ENCODE measurements at places on chromosomes 16 and 17.

DNA sequence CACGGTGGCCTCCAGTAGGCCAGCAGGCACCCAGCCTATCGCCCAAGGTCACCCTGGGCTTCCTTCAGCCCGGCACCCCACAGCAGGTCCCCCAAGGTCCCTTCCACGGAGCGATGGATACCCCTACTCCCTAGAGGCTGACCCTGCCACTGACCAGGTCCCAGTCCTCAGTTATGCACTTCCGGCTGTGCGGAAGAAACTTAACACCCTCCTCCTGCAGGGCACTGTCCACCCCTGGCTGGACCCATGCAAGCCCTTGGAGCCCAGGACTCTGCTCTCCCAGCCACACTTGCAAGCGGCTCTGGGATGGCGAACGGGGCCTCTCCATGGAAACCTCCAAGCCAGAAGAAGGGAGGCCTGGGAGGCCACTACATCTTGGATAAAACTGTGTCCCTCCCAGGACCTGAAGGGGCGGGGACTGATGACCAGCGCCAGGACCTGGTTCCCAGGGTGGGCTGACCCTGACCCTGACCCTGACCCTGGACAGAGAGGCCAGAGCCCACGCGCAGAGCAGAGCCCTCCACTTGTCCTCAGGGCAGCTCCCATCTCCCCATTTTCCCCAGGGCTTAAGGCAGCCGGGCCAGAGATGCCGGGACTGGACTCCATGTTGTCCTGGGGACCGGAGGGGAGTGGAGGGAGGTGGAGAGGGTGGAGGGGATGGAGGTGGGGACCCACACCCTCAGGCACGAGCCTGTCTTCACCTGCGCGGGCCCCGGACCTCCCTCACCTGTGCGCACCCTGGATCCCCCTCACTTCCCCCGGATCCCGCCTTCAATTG is 734 bp downstream of the CEP131 start:
- DNase-seq, result no peak

GRCh38 chr17:2271985-2272702 is 31.4 kb downstream of the SMG6 start:
- no peak for DNase-seq

DNA sequence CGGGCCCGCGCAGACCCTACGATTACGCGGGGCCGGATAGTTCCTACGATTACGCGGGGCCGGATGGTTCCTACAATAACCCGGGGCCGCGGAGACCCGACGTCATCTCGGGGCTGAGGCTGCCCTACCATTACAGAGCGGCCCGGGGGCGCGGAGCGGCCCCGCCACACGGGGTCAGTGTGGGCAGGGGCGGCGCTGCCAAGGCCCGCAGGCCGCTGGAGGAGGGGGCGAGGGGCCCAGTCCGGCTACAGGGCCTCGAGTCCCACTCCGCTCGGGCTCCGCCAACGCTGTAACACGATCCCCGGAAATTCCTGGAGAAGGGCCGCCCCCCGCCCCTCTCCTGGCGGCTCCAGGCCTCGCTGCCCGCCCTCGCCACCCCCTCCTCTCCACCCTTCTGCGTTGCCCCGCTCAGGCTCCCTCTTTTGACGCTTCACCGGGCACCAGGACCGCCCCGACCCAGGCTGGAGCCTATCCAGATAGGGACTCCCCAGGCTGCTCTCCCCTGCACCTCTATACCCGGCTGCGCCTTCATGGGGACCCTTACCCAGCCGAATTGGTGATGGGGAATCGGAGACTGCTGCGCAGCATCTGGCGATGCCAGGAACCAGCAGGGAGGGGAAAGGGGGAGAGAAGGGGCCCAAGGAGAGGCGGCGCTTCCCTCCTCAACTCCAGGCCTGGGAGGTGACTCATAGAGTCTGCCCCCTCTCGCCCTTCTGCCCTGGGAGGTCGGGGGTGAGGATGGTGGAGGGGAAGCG is at the start of gene RAB34:
Gene RAB34 (minus strand): TSS at position 291 of the 755 bp plus-strand sequence. CDS start 602 bp downstream, outside the sequence.
- peak; percentile 16 for DNase-seq

DNA sequence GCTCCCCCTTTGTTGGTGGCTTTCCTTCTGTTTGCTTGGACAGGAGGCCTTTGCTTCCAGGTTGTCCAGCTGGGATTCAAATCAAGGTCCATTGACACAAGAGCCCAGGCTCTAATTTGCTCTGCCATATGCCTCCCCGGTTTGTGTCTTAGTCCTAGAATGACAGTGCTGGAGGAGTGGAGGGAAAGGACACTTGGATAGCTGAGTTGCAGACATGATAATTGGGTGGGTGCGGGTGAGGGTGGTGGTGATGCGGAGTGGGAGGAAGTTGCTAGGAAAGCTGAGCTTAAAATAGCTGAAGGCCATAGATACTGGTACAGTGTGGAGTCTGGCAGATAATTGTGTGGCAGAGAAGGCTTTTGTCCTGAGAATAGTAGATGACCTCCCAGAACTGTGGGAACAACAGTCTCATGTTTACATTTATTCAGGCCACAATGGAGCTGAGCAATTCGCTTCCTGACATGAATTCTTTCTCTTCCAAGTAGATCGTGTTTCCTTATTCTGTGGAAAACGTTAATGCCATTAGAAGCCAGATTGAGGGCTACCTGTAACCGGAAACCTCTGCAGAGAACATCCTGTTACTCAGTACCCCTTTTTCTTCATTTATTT is 23.8 kb downstream of the SEC14L1 start:
- DNase-seq, result no peak

GRCh38 chr16:78034530-78034929 is 12.2 kb downstream of the CLEC3A start:
- DNase-seq, result no peak

DNA sequence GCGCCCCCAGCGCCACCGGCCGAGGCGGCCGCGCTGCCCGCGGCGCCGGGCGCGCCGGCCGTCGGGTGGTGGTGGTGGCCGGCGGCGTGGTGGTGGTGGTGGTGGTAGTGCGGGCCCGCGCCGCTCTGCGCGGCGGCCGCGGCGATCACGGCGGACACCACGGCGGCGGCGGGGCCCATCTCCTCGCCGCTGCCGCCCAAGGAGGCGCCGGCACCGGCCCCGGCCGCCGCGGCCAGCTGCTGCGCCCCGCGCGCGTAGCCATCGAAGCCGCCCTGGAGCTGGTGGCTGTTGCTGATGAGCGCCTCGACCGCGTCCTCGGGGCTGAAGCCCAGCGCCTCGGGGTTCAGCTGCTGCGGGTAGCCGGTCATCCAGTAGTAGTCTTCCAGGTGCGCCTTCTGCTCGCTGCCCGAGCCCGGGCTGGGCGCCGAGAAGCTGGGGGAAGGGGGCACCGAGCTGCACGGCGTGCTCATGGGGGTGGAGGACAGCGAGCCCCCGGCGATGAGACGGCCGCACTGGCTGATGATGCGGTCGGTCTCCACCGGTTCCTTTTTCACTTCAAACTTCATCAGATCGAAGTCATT is 1.2 kb downstream of the MAF start:
- no peak for DNase-seq

- DNase-seq, result no peak
Observed at GRCh38 chr17:20948984-20949777, 93.6 kb downstream of the USP22 start.

- DNase-seq, result no peak
Observed at GRCh38 chr17:82050761-82051641, 610 bp downstream of the RFNG start.

DNA sequence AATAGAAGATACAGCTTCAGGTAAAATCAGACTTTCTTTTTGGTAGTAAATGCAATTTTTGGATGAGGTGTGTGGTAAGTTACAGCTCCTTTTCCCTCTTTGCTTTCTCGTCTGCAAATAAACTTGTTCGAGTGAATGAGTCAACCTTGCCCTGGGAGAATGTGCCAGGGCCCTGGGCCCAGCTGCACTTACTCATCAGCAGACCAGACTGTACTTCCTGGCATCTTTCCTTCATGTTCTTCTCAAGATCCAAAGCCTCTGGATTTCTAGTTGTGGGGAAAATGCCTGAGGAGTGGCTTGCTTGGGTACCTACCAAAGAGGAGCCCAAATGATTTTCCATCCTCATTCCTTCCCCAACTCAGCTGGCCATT is 5.4 kb upstream of the G6PC1 start:
- DNase-seq, result no peak

DNA sequence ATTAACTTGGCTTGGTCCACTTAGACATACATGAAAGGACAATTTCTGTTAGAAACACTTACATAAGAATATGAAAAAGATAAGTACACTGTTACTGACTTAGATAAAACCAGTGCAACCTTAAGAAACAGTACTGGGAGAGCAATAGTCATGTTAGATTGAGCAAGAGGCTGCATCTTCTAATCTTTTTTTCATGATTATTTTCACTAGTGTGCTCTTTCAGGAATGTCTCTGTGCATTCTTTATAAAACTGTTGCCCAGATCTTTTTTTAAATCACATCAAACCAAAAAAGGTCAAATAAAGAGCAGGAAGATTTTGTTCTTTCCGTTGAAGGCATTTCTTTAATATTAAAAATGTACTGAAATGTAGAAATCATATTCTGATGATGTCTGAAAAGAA is 100.7 kb upstream of the AXIN2 start:
- no peak for DNase-seq

DNA sequence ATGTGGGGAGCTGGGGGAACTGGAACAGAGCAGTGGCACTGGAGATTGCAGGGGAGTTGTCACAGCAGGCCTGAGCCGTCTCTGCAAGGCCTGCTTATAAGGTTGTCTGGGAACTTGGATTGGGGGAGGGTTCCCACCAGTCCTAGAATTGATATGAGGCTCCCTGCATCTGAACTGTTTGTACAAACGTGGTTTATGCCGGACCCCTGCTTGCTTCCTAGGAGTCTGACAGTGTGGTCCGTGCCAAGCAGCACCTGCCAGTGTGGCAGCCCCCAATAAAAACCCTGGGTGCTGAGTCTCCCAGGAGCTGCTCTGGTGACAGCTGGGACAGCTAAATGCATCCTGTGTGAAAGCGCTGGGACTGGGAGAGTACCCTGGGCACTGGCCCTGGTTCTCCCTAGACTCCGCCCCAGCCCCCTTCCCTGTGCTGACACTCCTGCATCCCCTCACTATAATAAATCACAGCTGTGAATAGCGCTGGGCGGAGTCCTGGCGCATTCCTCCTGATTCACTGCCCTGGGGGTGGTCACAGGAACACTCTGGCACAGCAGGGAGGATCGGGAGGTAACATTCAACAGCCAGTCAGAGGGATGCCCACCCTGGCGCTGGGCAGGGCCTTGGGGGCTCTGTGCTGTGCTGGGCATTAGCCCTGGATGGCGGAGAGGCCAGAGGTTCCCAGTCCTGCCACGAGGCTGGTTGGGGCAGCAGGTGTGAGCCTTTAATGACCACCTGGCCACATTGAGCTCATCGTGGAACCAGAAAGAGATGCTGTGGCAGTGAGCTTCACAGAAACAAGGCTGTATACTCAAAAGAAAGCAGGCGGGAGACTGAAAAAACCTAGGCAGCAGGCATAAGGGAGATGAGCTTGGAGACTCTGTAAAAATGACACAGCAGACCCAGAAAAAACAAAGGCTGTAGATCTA is 45.6 kb downstream of the RMI2 start:
- no peak for DNase-seq

GRCh38 chr17:70086516-70086915 is 11.5 kb downstream of the KCNJ16 start:
- DNase-seq, result no peak

DNA sequence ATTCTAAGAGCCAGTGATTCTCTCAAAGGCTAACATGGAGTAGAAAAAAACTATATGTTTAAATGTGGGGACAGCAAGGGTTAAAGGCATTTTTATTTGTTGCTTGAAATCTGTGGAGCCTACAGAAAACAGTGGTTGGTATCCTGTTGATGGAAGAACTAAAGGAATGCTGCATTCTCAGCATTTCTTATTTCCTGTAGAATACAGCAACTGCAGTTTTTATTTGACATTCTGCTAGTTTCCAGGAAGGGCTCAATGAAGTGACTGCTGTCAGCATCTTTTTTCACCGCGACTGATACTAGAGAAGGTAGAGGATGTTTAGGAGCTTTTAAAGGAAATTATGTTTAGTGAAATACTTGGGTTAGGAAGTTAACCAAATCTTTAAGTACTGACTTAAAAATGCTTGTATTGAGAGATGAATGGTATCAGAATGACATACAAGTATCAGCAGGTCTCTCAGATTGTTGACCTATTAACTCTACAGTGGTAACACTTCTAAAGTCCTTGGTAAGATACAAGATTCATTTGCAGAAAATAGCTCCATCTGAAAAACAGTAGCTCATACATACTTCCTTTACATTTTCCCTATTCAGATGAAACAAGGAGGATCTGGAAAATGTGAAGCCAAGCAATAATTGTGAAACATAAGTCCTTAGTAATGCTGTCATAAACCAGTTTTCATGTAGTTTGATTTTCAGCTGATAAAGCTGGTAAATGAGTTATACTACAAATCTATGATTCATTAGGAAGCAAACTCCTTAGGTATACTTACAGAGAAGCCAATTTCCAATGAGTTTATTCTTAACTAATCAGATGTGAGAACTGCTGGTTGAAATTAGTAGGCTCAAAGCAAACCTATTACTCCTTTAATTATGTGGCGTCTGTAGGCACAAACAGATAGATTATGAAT is 15.2 kb downstream of the CLTC start:
- DNase-seq, result no peak

DNA sequence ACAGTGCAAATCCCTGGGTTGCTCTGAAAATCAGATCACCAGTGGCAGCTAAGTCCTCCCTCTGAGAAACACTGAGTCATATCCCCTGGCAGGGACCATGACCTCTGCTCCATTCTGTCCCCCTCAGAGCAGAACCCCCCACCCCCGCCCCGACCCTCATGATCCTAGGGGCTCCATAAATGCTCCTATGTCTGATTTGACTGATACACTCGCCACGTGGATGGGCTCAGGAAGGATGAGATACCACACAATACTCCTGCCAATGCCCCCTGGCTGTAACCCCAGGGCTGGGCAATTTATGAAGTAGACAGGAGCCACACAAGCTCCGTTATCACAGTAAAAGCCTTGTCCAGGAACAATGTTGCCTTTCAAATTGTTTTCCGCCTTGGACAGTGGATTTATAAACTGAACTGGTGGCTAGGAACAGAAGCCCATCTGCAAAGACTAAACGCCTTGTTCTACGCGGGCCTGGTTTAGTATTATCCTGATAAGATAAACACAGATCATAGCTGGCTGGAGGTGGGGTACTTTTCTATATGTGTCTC is 394.8 kb downstream of the SLC39A11 start:
- DNase-seq, result no peak

- DNase-seq, result no peak
Observed at GRCh38 chr17:33071656-33072055, 80.0 kb downstream of the SPACA3 start.

- DNase-seq, result no peak
Observed at GRCh38 chr17:7927596-7927995, 2.1 kb downstream of the KCNAB3 start.

Data from activated CD4-positive, CD25-positive, alpha-beta regulatory T cell (primary cell).